Inflammatory macrophage (primary cell): ENCODE measurements at places on chromosomes 3 and 15.

DNA sequence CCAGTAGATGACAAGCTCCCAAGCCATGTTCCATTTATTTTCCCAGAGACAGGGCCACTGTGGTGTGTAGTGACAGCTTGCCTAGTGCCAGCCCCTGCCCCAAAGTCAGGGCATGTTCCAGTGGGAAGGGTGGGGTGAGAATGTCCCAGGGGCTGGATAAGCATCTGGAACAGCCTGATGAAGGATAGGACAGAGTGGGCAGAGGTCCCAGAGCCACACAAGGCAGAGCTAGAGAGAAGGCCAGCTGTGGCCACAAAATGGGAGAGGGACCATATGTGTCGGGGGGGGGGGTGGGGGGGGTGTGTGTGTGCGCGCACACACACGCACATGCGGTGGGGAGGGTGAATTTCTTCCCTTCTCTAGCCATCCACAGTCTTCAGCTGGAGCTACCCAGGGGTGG, 27.0 kb upstream of the TSPAN3 start:
- DNase-seq: no peak

DNA sequence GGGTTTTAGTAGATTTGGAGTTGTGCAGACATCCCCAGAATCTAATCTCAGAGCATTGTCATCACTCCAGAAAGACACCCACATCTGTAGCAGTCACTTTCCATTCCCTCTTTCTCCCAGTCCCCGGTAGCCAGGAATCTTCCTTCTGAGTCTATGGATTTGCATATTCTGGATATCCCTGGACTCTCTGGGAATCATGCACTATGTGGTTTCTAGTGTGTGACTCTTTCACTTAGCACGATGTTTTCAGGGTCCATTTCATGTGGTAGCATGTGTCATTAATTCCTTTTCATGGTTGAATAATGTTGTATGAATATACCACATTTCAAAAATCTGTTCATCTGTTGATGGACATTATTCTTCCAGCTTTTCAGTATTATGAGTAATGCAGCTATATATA, 29.3 kb downstream of the FBLN2 start:
- DNase-seq: no peak

DNA sequence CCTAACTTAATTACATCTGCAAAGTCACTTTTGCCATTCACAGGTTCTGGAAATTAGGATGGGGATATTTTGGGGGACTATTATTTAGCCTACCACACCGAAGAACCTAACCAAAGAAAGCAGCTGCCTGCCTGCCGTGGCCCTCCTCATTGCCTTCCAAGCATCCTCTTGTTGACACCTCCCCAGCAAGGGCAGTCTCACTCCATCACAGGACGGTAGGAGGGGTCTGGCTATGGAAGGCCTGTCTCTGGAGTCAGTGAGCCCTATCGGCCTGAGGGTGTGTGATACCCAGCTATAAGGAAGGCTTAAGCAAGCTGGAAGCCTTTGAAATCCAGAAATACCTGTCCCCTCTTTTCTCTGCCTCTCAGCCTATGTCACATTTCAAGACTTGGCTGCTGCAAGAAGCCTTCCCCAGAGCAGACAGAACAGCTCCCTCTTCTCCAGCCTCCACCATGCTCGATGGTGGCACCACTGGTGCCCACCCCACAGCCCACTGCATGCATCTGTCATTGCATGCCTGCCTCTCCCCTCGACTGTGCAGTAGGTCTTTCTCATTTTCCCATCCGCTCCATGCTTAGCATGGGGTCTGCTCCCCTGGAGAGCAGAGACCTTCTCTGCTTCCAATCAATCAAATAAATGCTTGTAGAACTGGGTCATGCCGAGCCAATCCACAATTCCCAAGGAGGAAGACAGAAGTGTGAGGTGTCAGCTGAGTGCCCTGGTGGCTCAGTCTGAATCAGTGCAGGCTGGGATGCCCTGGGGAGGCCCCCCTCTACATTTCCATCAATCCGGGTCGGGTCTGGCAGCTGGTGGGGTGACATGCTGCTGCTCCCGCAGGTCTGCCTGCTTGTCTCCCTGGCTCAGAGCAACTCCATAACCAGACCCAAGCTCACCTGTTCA, 23.9 kb upstream of the LOXL1 start:
- no peak for DNase-seq

- no peak for DNase-seq
Observed at GRCh38 chr3:163368168-163368567, 1710.1 kb downstream of the SI start.

DNA sequence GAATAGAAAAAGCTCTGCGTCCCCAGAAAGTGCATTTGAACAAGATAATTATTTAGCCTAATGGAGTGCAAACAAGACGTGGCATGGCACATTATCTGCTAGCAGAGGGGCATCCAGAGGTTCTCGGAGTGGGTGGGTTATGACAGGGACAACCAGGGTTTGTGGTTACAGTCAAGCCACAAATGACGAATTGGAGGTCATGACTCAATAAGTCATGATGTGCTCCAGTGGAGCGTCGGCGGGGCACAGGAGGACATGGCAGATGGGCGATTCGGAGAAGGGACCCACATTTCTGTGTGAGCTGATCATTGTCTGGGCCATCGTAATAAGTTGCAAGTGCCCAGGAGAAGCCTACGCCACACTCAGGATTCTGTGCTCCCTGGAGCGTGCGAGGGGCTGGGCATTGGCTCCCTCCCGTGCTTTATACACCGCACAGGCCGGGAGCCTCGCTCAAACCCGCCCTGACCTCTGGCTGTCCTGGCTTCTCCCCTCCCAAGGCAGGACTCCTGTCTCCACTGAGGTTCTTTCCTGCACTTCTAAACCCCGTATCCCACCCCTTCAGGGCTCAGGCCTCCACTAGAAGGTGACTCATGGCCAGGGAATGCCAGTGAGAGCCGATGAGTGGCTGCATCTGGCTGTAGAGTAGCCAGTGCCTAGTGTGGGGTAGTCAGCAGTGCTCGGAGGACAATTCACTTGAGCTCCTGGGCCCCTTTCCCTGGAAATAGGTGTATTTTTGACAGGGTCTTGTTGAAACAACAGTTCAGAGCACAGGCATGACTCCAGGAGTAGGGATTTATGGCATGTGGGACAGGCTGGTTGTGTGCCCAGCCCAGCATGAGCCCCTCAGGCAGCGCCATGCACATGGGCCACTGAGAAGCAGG, 67.4 kb downstream of the GRIP2 start:
- DNase-seq: peak; percentile 91

GRCh38 chr3:161208931-161209330, 12.2 kb upstream of the NMD3 start:
- no peak for DNase-seq

- no peak for DNase-seq
Observed at GRCh38 chr15:62571072-62571471, 406.0 kb upstream of the C2CD4B start.

GRCh38 chr3:162175145-162175544, 678.5 kb downstream of the OTOL1 start:
- DNase-seq: no peak

- DNase-seq: no peak
Observed at GRCh38 chr15:89749951-89750559, 994 bp downstream of the MESP1 start.

- no peak for DNase-seq
Observed at GRCh38 chr3:22893644-22894325, 309.3 kb upstream of the UBE2E2 start.

- DNase-seq: no peak
Observed at GRCh38 chr3:65607101-65607500, 431.6 kb downstream of the MAGI1 start.

DNA sequence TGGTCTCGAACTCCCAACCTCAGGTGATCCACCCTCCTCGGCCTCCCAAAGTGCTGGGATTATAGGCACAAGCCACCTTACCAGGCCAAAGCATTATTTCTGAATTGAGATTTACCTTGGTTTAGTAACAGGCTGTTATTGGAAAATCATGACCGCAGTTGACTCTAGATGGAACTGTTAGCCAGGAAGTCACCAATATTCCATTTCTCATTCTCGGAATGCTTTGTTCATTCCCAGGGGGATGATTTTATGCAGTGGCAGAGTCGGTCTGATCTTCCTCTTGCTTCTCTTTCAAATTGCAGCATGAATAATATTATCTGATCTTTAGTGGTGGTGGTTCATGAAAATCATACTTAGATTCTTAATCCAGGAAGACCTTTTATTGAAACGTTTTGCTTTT, 195.5 kb upstream of the MBNL1 start:
- no peak for DNase-seq

DNA sequence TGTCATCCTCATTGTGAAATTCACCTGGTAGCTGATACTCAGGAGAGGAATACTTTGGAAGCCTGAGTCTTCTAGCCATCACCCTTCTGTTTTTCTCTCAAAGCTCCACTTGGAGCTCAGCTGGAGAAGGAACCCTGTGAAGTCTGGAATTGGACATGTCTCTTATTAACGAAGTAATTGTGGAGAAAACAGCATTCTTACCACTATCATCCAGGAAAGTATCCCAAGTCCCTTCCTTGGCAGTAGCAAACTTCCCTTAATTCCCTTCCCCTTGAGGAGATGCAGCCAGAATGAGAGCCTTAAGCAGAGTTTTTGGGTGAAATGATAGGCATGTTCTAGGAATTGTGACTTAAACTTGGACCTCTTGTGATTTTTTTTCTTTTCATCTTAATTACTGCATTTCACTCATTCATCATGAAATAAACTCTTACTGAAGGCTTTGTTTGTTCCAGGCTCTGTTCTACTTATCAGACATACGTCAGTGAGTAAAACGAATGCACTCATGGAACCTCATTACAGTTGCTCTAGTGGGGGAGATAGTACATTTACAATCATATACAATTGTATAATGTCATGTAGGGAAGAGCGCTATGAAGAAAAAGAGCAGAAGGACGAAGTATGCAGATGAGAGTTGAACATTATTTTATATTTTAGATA, 30.5 kb upstream of the TCF12 start:
- DNase-seq: no peak

DNA sequence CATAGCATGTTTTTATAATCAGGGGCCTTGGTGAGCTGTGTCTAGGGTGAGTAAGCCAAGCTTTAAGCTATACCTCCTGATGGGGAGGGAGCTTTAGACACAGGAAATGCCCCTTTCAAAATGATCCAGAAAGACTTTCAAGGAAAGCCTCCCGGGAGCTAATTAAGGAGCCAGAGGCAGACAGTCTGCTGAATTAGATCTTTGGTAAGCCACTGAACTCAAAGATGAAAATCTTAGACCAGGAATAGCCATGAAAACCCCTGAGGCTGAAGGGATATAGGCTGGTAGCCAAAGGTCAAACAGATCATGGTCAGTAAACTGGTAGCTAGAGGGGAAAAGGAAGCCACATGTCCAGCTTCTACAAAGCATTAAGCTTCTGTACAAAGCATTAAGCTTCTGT, 42.7 kb upstream of the GAP43 start:
- no peak for DNase-seq

GRCh38 chr3:176734146-176734545, 463.1 kb downstream of the TBL1XR1 start:
- no peak for DNase-seq

DNA sequence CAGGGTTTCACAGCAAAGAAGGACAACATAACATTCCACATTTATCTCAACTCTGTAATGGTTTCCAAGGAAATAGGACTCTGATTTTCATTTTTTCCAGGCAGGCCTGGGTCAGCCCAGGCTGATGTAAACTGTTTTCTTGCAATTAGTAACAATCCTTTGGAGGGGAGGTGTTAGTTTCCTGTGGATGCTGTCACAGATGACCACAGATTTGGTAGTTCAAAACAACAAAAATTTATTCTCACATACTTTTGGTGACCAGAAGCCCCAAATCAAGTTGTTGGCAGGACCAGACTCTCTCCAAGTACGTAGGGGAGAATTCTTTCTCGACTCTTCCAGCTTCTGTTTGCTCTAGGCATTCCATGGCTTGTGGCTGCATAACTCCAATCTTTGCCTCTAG, 88.0 kb downstream of the EDEM1 start:
- DNase-seq: no peak

DNA sequence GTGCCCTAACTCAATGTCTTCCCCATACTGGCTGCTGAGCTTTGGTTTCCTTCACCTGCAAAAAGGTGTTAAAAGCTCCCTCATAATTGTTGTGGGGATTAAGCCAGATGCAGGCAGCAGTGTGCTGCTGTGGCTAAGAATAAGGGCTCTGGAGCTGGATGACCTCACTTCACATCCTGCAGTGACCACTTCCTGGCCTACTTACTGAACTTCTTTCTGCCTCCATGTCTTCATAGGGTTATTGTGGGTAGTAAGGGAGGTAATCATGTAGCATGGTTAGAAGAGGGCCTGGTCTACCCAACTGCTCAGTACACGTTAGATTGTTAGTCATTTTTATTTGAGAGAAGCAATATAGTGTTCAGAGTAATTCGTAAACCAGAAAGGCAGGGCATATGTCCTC, 18.4 kb downstream of the GYG1 start:
- no peak for DNase-seq

- no peak for DNase-seq
Observed at GRCh38 chr15:51277101-51277500, 61.3 kb downstream of the CYP19A1 start.

- DNase-seq: no peak
Observed at GRCh38 chr15:29061746-29062145, 176.0 kb downstream of the APBA2 start.

DNA sequence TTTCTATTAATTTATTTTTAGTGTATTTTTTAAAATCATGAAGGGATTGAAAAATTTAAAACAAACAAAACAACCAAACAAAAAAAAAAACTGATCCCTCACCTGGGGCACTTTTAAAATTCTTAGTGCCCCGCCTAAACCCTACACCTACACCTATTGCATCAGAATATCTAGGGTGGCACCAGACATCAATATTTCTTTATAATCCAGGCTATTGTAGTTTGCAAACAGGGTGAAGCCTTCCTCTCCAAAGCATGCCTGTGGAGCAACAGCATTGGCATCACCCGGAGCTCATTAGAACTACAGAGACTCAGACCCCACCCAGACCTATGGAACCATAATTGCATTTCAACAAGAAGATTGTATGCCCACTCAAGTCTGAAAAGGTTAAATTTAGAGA, 54.9 kb upstream of the ACP3 start:
- DNase-seq: no peak

GRCh38 chr3:97950360-97950759, 21.9 kb downstream of the RIOX2 start:
- no peak for DNase-seq

DNA sequence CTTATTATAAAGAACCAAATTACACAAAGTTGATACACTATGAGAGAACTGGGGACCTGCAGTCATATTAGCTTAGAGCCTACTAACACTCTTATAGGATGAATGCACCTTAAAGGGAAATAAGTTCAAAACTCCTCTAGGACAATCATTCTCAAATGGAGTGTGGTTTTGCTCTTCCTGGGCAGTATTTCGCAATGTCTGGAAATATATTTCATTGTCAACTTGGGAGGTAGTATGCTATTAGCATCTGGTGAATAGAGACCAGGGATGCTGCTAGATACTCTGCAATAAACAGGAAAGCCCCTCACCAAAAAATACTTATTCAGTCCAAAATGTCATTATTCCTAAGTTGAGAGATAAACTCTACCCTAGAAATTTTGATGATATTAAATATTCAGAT, 451.4 kb upstream of the ARPP21 start:
- no peak for DNase-seq

DNA sequence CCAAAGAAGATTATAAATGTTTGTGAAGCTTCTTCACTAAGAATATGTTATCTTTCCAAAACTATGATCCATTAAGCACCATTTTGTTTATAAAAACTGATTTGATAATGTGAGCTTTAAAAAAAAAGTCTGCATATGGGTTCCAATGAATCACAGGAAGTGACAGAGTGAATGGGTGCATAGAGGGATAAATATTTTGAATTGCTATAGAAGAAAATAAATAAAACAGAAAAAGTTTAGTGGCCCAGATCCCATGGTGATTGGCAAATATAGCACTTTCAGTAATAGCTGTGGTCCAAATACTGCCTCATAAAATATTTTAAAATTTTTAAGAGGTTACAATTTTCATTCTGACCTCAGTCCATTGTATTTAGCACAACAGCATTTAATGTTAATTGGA, 19.2 kb downstream of the CPA3 start:
- no peak for DNase-seq
